Bronchial epithelial cell (primary cell): ENCODE measurements at places on chromosomes 1 and 21. TPM values are rescaled to one million over a fixed set of nuclear protein-coding genes. Genes with fewer than 3 reads are reported as not detected.

GRCh38 chr1:77538956-77539518 lies 143.4 kb downstream of the ZZZ3 start:
- DNase-seq, result peak; percentile 65

The UBL4B gene
- not detected in 2 replicates for total RNA-seq

The NTMT2 gene
- not detected in 2 replicates for total RNA-seq

The WDR3 gene
- 14.5 and 38.2 TPM in 2 replicates for total RNA-seq

The KRTAP7-1 gene
- total RNA-seq, result not detected in 2 replicates

- DNase-seq, result no peak
These were observed 621.7 kb downstream of the LMO4 start for GRCh38 chr1:87950369-87950768.

DNA sequence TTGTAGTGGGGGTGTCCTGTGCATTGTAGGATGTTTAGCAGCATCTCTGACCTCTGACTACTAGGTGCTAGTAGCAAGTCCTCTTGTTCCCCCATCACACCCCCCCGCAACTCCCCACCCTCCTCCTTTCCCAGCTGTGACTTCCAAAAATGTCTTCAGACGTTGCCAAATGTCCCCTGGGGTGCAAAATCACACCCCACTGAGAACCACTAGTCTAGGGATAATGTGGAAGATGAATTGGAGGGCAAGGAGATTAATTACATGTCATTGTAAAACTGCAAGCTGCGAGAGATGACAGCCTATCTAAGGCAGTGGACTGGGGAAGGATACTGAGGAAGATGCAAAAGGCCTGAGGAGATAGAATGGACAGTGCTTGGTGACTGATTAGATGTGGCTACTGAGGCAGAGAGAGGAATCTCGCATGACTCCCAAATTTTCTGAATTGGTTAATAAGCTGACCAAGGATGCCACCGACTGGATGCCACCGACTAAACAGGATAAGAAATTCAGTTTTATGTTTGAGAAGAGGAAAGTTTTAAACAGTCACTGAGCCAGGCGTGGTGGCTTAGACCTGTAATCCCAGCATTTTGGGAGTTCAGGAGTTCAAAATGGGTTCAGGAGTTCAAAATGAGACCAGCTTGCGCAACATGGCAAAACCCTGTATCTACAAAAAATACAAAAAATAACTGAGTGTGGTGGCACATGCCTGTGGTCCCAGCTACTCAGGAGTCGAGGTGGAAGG lies 3.1 kb upstream of the JAK1 start:
- no peak for DNase-seq

The SPOCD1 gene
- 1.1 and 4.9 TPM in 2 replicates for total RNA-seq

DNA sequence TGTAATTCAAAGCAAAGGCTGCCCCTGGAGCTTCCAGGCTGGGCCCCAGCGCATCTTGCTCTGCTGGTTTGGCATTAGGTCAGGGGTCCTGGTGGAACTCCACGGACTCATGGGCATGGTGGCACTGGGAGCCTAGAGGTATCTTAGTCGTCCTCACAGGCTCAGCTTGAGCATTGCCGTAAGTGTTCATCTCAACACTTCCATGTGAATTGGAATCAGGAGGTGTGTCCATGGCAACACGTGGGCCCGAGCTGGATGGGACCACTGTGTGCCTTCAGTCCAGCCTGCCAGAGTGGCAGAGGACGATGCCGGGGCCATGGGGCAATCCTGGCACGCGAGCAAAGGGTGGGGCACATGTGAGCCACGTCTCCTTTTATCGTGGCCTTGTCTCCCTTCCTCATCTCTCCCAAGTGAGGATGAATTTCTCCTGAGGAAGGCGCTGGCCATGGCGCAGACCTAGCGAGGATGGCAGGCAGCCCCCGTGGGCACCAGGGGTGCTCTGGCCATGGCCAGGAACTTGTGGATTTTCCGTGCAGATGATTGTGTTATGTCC lies 47.0 kb downstream of the AGPAT3 start:
- DNase-seq, result no peak

The NDC1 gene
- 8.3 and 16.1 TPM in 2 replicates for total RNA-seq

DNA sequence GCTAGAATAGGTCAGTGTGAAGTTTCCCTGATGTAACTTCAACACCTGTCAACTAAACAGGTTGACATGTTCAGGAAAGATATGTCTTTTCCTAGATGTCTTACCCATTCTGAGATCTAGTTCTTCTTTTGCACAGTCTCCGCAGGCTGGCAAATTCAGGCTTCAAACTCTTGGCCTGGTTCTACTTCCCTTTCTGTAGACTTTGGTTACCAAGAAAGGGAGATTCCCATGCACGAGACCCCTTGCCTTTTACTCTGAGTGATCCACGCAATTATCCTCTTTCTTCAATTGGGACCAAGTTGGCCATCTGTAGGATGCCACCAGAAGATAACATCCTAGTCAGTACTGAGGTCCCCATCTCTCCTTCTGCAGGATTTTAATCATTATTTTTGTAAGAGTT lies 2.0 kb downstream of the CFAP45 start:
- DNase-seq, result no peak

GRCh38 chr1:210235363-210236053 lies 2.9 kb downstream of the SERTAD4 start:
- DNase-seq, result no peak

DNA sequence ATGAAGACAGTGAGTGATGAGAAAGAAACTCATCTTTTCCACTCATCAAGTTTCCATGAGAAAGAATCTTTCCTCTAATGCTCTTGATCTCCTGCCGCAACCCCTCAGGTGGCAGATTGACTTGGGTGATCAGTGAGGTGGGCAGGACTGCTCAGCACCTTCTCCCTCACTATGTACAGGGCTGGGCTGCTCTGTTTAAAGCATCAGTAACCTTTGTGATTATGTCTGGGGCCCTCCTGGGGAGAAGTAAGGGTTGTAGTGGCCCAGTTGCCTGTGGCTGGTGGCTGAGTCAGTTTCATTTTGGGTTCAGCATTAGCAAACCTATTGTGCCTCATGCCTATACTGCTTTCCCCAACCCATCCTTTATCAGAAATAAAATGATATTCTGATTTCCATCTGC lies 366.0 kb downstream of the TTLL7 start:
- DNase-seq, result no peak

GRCh38 chr1:208042041-208042615 lies 131.2 kb upstream of the CD34 start:
- DNase-seq, result no peak

The FDPS gene
- 103 and 167 TPM in 2 replicates for total RNA-seq

DNA sequence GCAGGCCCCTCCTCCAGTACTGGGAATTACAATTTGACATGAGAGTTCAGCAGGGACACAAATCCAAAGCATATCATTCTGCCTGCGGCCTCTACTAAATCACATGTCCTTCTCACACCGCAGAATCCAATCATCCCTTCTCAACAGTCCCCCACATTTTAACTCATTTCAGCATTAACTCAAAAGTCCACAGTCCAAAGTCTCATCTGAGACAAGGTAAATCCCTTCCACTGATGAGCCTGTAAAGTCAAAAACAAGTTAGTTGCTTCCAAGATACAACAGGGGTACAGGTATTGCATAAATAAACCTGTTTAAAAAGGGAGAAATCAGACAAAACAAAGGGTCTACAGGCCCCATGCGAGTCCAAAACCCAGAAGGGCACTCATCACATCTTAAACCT lies 64.0 kb downstream of the EBNA1BP2 start:
- no peak for DNase-seq

The SASS6 gene
- 1.2 and 1.6 TPM in 2 replicates for total RNA-seq

The DIO1 gene
- not detected in 2 replicates for total RNA-seq

The RALGPS2 gene
- total RNA-seq, result 15.0 and 21.8 TPM in 2 replicates

The LMX1A gene
- total RNA-seq, result not detected in 2 replicates

DNA sequence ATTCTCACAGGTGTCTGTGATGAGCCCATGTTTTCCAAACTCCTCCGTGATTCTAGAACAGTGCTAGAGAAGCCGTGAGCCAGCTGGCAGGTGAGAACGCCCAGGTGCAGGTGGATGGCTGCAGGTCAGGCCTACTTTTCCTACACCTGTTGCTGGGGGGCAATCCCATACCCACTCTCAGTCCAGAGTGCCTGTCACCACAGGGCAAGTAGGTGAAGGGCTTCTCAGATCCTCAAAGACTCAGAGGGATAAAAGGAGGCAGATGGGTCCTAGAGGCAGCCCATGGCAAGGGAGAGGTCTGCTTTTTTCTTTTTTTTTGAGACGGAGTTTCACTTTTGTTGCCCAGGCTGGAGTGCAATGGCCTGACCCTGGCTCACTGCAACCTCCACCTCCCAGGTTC lies 50.7 kb upstream of the H6PD start:
- DNase-seq, result no peak

The MEX3A gene
- 0.13 and 0.53 TPM in 2 replicates for total RNA-seq

The CLCA2 gene
- 15.3 and 84.4 TPM in 2 replicates for total RNA-seq

The CLDN17 gene
- 2.3 TPM in 1 of 2 replicates, not detected in the other for total RNA-seq

- DNase-seq, result no peak
These were observed 12.8 kb downstream of the THEMIS2 start for GRCh38 chr1:27885114-27885528.

DNA sequence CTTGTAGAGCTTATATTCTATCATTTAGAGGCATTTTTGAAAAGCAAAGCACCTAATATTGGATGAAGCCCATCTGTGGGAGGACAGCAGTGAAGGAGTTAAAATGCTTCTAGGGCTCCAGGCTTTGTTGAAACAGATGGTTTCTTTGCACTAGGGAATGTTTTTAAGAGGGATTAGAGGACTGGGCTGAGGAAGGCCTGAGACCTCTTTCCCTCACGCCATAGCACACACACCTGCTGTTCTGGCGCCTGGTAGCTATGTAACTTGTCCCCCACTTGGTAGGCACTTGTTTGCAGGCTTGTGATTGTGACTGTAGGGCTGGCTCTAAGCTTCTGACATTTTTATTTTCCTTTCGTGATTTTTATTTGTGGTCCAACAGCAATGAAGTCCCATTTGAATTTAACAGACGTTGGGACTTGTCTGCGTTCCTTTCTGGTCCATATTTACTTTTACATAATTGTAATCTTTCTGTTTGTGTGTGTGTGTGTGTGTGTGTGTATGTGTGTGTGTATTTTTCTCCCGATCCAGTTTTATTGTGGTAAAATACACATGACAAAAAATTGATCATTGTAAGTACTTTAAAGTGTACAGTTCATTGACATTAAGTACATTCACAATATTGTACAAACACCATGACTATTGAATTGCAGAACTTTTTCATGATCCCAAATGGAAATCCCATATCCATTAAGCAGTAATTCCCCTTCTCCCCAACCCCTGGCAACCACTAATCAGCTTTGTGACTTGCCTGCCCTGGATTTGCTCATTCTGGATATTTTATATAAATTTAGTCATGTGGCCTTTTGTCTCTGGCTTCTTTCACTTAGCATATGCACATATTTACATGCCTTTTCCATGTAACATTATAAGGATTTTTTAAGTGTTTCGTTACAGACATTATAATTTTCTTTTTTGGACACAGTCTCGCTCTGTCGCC lies 33.5 kb upstream of the MACF1 start:
- no peak for DNase-seq

GRCh38 chr1:156821801-156822200 lies 5.2 kb upstream of the SH2D2A start:
- DNase-seq, result peak; percentile 69

The KPRP gene
- total RNA-seq, result not detected in 2 replicates

- no peak for DNase-seq
These were observed 43.2 kb downstream of the FLVCR1 start for GRCh38 chr1:212901290-212901689.

GRCh38 chr1:208924928-208925327 lies 658.6 kb upstream of the CAMK1G start:
- peak; percentile 25 for DNase-seq

GRCh38 chr1:67937010-67937409 lies 103.7 kb upstream of the GNG12 start:
- peak; percentile 27 for DNase-seq

GRCh38 chr1:76871355-76871974 lies 4.2 kb downstream of the ST6GALNAC5 start:
- DNase-seq, result no peak

The DNASE2B gene
- not detected in 2 replicates for total RNA-seq

The FALEC gene
- not detected in 2 replicates for total RNA-seq

DNA sequence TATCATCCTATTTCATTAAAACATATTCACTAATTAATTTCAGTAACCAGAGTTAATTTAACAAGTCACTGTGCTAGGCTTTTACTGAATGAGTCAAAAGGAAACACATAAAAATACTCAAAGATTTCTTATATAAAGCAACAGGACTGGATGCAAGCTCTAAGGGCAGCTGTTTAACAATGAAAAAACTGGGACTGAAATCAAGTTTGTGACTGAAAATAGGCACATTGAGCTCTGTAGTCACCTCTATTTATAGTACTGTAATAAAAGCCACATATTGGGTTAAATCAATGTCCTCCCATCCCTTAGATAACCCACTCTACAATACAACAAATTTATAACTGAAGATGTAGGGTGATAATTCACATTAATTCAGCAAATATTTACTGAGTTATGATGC lies 52.4 kb downstream of the SMYD3 start:
- DNase-seq, result no peak

DNA sequence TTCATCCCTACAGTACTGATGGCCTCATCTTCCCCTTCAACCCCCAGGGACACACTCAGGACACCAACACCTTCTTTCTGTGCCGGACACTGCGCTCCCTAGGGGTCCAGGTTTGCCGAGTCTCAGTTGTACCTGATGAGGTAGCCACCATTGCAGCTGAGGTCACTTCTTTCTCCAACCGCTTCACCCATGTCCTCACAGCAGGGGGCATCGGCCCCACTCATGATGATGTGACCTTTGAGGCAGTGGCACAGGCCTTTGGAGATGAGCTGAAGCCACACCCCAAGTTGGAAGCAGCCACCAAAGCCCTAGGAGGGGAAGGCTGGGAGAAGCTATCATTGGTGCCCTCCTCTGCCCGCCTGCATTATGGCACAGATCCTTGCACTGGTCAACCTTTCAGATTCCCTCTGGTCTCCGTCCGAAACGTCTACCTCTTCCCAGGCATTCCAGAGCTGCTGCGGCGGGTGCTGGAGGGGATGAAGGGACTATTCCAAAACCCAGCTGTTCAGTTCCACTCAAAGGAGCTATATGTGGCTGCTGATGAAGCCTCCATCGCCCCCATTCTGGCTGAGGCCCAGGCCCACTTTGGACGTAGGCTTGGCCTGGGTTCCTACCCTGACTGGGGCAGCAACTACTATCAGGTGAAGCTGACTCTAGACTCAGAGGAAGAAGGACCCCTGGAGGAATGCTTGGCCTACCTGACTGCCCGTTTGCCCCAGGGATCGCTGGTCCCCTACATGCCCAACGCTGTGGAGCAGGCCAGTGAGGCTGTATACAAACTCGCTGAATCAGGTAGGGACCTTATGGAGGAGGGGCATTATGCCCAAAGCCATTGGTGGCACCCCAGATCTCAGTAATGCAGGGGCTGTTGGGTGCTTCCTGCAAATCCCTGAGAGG lies 5.1 kb upstream of the LENEP start:
- DNase-seq, result no peak

GRCh38 chr1:231643935-231644237 lies 17.3 kb downstream of the DISC1 start:
- DNase-seq, result no peak

GRCh38 chr1:78840453-78841271 lies 165.9 kb downstream of the ADGRL4 start:
- DNase-seq, result peak; percentile 40

The MUL1 gene
- total RNA-seq, result 22.1 and 25.7 TPM in 2 replicates

The OLFML3 gene
- 0.13 and 1.6 TPM in 2 replicates for total RNA-seq

GRCh38 chr1:77511440-77511840 lies 171.0 kb downstream of the ZZZ3 start:
- DNase-seq, result peak; percentile 57
